Activated naive CD4-positive, alpha-beta T cell treated with Interleukin-2 at 50 U/mL for 16 hours (primary cell): ENCODE measurements at places on chromosomes 16 and 17.

GRCh38 chr16:72012607-72013006 lies 4.1 kb downstream of the DHODH start:
- DNase-seq, result no peak

DNA sequence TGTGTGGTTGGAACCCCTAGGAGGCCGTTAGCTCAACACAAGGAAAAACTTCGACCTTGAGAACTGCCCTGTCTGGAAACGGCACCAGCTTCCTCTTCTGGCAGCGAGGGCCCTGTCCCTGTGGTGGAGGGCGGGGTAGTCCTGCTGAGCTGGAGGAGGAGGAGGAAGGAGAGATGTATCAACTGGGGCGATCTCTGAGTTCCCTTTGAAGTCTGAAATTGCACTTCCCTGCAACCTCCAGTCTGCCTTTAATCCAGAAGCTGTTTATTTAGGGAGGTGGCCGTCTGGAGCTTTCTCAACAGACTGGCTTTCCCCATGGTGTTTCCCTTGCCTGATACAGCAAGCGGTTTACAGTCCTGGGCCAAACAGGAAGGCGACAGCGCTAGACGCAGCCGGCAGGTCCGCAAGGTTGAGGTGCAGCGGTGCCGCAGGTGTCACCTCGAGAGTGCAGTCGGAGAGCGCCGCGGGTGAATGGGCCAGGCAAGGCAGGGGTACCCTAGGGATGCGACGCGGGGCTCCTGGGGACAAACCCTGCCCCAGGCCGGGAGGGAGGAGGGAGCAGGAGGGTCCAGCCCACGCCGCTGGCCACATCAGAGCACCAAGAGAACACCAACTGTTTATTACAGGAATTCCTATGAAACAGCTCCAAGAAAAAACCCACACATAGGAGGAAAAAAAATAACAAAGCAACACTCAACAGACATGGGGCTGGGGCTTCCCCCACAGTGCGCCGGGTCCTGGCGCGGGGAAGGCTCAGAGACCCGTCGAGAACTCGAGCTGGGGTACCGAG lies 11.4 kb upstream of the MRPS23 start:
- peak; percentile 37 for DNase-seq

DNA sequence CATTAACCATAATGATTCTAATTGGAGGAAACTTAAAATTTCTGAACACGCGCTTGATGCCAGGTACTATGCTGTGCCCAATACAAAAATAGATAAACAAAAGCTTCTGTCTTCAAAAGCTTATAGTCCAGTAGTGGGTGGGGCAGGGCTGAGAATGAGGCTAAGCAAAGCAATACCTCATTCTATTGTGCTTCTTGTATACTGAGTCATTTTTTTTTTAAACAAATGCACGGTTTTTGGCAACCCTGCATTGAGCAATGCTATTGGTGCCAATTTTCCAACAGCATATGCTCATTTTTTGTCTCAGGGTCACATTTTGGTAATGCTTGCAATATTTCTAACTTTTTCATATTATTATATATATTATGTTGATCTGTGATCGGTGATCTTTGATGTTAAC lies 34.7 kb upstream of the HNF1B start:
- no peak for DNase-seq

DNA sequence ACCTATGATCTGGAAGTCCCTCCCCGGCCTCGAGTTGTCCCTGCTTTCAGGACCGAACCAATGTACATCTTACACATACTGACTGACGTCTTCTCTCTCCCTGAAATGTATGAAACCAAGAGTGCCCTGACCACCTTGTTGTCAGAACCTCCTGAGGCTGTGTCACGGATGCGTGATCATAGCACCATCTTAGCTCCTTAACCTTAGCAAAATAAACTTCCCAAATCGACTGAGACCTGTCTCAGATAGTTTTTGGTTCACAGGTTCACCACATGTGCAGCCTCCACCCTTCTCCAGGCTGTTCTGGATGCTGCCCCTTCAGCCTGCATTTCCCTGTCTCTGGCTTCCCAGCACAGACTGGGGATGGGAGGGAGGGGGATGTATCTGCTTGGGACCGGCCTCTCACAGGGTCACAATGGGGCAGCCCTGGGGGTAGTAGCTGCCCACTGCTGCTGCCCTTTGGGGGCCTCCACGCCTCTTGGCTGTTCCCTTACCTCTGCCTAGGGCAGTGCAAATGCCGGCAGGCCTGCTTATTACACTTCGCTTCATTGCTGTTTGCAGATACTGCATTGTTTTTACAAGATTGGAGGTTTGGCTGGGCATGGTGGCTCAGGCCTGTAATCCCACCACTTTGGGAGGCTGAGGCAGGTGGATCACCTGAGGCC lies 69.8 kb downstream of the NT5M start:
- no peak for DNase-seq

GRCh38 chr16:20707461-20707860 lies 10.0 kb upstream of the ACSM1 start:
- no peak for DNase-seq

DNA sequence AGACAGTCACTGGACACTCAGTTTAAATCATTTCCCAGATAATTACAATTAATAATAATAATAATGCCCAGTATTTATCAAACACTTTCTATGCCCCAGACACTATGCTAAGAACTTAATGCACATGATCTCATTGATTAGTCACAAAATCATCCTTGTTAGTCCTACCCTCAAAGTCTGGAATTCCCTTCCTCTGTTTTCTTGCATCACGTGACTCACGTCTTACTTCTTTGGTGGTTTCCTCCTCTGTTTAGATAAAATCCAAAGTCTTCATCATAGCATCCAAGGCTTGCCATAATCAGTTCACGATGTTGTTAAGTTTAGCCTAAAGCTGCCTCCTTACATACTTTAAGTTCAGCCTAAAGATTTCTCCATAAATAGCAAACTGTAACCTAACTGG lies 471.9 kb downstream of the PMP22 start:
- DNase-seq, result no peak

GRCh38 chr17:57853695-57854094 lies 3.9 kb upstream of the MRPS23 start:
- no peak for DNase-seq

DNA sequence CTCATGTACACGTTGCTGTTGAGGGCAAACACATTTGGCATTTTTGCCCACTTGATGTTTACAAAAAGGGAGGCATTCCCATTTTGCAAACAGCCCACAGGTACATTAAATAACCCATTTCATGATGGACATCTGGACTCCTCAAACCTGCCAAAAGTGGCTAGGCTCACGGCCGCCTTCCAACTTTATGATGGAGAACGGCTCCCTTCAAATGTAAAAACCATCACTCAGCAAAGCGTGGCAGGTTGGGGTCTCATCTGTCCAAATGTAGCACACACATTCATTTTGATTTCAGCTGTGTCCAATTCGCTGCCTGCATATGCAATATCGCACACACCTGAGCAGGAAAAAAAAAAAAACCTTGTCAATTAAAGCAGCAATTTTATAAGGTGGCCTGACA lies 417.8 kb downstream of the TMEM114 start:
- DNase-seq, result no peak

DNA sequence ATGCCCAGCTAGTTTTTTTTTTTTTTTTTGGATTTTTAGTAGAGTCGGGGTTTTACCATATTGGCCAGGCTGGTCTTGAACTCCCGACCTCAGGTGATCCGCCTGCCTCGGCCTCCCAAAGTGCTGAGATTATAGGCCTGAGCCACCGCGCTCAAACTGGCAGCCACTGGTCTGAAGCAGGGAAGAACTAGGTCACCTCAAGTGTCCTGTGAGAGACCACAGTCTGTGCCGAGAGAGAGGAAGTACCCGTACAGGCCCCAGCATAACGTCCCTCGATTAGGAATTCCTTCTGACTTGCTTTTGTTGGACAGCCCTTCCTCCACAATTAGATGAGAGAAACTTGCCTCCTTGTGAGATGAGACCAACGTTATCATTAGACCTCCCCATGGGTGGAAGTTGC lies 13.7 kb upstream of the CD300E start:
- no peak for DNase-seq

GRCh38 chr17:64547319-64547718 lies 40.5 kb downstream of the CEP95 start:
- no peak for DNase-seq

DNA sequence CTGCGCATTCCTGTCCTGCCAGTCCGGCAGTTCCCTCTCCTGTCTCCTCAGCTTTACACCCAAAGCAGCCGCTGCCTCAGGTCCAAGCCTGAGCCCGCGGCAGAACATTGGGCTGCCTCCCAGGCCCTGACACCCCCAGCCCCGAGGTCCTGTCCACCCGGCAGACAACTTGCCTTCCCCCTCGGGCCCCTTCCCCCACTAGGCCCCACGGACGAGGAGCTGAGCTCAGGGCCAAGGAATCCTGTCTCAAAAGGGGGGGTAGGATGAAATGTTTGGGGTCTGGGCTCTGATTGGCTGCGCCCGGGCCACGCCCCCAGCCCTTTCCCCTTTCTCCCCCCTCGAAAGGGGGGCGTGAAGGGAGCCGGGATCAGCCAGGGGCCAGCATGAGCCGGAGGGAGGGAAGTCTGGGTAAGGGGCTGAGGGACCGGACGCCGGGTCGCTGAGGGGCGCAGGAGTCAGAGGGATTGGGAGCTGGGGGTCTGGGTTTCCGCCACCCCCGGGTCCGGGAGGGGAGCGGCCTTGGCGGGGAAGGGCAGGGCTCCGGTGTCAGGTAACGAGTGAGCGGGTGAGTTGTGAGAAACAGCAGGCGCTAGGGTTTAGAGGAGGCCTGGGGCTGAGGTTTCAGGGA lies at the start of gene CTF1:
Gene CTF1 (plus strand): TSS at position 354 of the 628 bp plus-strand sequence. CDS start 30 bp downstream, at position 384.
- no peak for DNase-seq

DNA sequence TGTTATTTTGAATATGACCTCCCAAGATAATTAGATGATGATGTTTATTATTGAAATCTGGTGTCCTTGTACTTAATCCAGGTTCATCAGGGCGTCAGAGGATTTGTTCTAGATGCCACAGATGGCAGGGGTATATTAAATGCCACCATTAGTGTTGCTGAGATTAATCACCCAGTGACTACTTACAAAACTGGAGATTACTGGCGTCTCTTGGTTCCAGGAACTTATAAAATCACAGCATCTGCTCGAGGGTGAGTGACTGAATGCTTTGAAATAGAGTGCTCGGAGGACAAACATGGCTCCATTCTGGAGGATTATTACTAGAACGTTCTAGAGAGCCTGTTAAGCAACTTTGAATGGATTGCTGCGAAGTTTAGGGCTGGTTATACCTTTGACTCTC lies 33.5 kb upstream of the GOSR1 start:
- no peak for DNase-seq

DNA sequence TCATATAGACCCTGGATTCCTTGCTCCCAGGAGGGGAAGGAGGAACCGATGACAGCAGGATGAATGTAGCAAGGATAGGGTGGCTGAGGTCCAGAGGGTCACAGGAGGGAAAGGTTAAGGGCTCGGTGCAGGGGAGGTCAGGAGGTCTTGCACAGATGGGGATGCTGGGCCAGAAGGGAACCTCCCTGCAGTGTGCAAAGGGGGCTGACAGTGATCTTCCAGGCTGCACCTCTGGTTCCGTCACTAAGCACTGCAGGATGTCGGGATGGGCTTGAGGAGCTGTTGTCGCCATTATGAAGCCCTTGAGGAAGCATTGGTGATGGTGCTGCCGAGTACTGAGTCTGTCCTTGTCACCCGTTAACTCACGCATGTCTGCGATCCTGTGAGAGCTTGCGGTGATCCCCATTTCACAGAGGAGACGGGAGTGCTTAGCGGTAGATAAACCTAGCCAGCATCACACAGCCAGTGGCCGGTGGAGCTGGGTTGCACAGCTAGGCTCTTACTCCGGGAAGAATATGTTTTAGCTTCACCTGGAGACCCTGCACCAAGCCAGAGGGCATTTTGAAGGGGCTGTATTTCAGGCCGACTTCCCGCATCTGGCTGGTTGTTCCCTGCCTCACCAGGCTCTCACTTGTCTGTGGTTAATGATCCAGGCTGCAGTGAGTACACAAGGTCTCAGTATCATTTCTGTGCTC lies 120.4 kb downstream of the SNX29 start:
- DNase-seq, result no peak

GRCh38 chr16:8874388-8874787 lies 5.6 kb upstream of the CARHSP1 start:
- DNase-seq, result no peak
